ENCODE measurements at places on chromosomes 2 and 18.

DNA sequence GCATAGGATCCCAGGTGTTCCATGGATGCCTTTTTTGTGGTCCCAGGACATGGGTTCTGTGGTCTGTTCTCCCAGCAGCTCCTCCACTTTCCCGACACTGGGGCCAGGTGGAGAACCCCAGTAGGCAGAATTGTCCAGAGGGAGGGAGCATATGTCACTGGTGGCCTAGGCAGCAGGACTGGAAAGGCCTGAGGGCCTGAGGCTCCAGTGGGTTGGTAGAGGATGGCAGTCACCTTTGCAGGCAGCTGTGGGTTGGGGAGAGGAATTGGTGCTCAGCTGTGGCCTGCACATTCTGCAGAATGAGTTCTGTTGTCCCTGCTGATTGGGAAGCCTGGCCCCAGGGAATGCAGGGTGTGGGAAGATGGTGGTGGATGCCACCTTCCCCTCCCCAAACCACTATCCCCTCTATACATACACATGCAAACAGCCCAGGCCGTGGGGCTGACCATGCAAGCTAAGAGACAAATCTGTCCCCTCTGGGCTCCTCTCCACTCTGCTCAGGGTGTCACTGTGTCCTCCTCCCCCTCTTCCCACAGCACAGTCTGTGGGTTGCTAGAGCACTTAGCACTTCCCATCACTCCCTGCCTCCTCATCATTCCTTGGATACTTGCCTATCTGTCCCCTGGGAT is 11.4 kb downstream of the CTIF start:
- no peak for DNase-seq

DNA sequence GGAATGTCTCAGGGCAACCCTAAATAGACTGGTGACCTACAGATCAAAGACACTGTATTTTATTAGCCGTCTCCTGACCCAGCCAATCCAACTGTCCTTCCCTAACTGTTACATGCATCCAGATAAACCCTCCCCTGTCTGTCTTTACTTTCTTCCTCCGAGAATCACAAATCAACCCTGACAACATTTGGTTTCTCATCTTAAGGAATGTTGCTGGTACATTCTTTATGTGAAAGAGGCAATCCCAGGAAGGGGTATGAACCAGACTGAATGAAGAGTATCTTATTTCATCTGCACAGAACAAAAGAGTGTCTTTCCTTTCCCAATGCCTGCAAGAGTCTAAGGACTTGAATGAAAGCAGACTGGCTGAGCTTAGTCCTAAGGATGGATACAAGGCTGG is 113.9 kb upstream of the LTBP1 start:
- DNase-seq = no peak

- DNase-seq = peak; percentile 88
These were observed 31.2 kb upstream of the SLC66A3 start for GRCh38 chr2:11123856-11124759.

GRCh38 chr18:35179906-35180305 is 60.9 kb upstream of the ZNF397 start:
- no peak for DNase-seq

GRCh38 chr2:161425728-161426454 is 9.8 kb downstream of the TBR1 start:
- DNase-seq = no peak

GRCh38 chr2:208024091-208024490 is 1.2 kb downstream of the PLEKHM3 start:
- DNase-seq = no peak

DNA sequence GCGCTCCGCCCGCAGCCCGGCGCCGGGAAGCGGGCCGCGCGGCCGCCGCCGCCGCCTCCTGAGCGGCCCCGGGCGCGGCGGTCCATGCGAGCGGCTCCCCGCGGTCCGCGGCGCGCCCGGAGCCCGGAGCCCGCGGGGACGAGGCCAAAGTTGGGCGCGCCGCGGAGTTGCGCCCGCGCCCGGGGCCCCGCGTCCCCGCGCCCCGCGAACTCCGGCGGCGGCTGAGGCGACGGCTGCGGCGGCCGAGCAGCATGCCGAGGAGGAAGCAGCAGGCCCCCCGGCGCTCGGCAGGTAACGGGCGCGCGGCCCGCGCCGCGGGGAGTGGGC is 992 bp downstream of the TSHZ1 start:
- peak; percentile 74 for DNase-seq

DNA sequence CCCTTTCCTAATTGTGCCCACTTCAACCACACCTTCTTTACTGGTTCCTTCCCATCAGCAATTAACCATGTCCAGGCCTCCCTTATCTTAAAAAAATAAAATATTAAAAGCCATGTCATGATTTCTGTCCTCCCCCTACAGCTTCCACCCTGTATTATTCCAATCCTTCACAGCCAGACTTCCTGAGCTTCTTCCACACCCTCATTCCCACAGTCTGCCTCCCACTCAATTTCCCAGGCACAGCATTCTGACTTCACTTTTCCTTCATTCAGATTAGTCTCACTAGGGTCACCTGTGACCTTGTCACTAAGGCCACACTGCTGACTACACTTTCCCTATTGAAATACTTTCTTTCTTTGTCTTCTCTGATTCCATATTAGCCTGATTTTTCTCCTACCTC is 159.4 kb downstream of the DIS3L2 start:
- DNase-seq = no peak

DNA sequence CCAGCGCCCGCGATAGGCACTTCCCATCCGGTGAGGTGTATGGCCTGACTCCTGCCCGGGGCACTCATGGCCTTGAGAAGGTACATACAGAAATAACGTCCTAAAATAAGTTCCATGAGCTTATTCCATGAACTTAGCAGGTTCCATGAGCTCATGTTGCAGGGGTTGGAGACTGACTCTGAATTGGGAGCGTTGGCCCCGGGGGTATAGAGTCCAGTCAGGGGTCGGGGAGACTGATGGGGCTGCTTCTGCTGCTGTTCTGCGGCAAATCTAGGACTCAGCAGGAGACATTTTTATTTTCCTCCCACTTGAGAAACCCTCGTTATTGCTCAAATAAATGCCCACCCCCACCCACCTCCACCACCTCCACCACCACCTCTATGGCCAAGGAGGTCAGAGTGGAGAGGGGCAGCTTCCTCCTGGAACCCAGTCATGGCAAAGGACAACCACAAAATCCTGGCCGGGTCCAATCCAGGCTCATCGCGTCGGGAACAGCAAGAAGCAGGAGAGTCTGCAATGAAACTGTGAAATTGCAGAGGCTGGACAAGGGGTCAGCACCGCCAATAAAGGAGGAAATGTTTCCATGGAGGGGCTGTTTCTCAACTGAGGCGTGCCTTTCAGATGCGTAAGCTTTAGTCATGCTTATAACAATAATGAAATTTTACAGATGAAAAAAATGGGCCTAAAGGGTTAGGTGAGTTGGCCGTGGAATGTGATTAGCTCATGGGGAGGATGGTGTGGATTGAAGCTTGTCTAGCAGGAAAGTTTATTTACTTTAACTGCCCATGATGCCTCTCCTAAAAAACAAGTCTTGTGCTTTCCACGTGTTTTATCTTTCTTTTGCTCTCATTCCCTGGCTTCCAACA is 136.6 kb upstream of the ALKAL2 start:
- DNase-seq = no peak

DNA sequence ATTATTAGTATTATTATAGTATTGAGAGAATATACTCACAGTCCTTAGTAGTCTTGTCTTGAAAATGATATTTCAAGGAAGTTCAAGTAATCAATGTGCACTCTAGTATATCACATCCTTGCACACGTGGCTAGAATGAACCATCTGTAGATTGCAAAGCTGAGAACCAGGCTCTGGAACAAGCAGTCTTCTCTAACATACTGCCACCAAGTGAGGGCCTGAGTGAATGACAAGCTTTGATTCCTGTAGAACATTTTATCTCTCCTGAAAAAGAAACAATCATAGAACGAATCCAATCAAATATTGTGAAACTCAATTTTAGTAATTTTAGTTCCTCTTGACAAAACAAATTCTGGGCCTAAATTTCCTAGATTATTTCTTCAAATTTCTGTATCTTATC is 55.3 kb upstream of the SULT1C3 start:
- peak; percentile 40 for DNase-seq

DNA sequence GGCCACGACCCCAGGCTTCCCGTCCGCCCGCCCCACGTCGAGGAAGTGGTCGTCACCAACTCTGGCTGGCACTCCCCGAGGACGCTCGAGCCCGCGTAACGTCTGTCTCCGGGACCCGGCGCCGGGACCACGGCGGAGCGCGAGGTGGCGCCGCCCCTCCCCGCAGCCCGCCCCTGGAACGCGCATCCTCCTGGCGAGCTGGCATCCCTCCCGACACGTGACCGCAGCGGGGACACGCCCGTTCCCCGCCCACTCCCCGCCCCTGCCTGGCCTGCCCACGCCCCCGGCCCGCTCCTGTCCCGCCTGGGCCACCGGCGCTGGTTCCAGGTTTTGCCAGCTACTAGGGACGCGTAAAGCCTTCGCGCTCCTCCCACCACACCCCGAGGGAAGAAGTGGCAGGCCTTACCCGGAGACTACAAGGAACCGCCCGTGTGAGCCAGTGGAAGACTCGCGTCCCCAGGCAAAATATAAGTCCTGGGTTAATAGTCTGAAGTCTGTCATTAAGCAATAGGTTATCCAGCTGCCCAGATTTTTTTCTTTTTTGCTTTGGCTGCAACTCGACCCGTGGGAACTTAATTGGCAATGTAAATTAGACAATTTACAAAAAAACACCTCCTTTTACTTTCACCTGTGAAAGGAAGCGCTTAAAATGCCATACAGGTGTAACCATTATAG is at the start of gene OSBPL1A:
TSS of gene OSBPL1A (minus strand) at position 131 of the 675 bp plus-strand sequence. CDS start 20,291 bp downstream, outside the sequence.
- peak; percentile 100 for DNase-seq

DNA sequence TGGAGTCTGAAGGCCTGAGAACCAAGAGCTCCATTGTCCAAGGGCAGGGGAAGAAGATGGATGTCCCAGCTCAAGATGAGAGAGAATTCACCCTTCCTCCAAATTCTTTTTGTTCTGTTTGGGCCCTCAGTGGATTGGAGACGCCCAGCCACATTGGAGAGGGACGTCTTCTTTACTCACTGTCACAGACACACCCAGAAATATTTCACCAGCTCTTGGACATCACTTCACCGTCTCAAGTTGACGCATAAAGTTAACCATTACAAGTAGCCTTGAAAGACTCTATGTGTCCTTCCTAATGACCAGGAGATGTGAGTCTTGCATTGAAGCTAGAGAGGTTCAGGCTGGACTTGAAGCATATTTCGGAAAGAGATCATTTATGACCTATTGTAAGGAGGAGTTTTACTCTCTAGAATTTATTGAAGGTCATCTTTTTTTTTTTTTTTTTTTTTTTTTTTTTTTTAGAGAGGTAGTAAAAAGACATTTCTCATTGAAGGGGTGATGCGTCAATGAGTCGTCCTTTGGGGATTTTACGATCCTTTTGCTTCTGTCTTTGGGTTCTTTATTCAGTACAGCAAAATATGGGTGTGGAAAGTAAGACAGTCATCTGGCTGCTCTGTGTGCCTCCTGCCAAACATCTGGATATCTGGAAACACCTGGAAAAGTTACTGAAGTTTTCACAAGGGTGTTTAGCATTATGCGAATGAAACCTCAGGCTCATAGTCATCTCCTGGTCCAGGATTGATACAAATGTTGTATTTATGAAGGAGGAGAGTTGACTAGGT is 118.1 kb downstream of the PRPF40A start:
- no peak for DNase-seq

GRCh38 chr2:65165558-65165957 is 35.7 kb upstream of the RAB1A start:
- DNase-seq = no peak

DNA sequence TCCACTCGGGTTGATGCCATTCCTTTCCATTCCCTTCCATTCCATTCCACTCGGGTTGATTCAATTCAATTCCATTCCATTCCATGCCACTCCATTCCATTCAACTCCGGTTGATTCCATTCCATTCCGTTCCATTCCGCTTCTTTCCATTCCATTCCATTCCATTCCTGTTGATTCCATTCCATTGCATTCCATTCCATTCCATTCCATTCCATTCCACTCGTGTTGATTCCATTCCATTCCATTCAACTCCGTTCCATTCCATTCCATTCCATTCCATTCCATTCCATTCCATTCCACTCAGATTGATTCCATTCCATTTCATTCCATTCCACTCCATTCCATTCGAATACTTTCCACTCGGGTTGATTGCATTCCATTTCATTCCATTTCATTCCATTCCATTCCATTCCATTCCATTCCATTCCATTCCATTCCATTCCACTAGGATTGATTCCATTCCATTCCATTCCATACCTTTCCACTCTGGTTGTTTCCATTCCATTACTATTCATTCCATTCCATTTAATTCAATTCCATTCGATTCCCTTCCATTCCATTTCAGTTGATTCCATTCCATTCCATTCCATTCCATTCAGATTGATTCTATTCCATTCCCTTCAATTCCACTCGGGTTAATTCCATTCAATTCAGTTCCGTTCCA is 1141.8 kb downstream of the RPIA start:
- DNase-seq = no peak

- DNase-seq = no peak
These were observed 141.1 kb downstream of the HRH4 start for GRCh38 chr18:24601585-24601984.

GRCh38 chr2:40721595-40721994 is 269.7 kb upstream of the SLC8A1 start:
- no peak for DNase-seq

GRCh38 chr2:218959761-218960308 is 369 bp downstream of the CDK5R2 start:
- peak; percentile 49 for DNase-seq

GRCh38 chr2:233354500-233354924 is 218 bp downstream of the DGKD start:
- DNase-seq = no peak

DNA sequence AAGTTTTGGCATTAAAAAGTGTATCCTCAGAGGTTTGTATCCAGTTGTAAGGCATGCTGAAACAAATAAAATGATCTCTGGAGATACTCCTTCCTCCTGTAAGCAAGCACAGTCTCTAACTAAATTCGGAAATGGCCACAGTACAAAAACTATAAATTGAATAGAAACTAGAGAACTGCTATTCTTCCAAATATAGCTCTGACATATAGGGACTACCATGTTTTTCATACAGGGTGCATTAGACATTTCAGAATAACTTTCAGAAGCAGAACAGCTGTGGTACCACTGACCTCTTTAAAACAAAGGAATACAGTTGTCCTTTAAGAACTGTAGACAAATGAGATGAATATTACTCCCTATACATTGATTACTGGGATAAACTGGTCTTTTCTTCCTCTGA is 568.5 kb downstream of the ARHGAP15 start:
- DNase-seq = no peak

DNA sequence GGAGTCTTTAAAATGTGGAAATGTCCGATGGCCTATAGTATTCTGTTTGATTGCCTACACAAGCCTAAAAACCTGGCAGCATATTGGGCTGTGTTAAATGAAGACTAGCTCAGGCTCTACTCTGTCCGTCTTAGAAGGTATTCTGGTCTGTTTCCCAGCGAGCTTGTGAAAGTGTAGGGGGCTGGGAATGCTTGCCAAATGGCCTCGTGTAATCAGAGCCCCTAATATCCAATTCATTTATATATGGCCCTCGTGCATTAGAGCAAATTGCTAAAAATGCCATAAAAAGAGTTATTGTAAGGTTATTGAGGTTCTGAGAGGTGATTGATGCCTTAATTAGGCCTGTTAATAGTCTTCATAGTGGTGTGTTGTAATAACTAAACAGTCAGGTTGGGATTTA is 1500.4 kb downstream of the DPP10 start:
- DNase-seq = no peak
